ENCODE measurements at places on chromosomes 11 and 22.
A peak's percentile ranks its signal among the peaks of the same experiment; 100 is the strongest.

DNA sequence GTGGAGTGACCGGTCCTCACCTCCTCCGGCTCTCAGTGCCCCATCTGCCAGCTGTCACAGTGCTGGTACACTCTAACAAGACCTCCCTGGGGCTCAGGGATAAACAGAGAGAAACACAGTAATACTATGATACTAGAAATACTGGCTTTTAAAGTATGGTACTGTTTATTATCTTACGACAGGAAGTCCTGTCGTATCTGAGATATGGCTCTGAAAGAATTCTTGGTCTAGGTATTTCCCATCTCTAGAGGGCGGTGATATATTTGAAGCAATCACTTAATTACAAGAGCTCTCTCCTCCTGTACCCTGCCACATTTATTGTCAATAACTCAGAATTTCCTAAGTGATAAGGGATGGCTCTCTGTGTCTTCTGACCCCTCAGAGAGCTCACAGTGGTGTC, 119.1 kb downstream of the RRM1 start:
- no peak for DNase-seq

- DNase-seq = no peak
Measured at GRCh38 chr22:39797528-39798147, 95.9 kb downstream of the ENTHD1 start.

DNA sequence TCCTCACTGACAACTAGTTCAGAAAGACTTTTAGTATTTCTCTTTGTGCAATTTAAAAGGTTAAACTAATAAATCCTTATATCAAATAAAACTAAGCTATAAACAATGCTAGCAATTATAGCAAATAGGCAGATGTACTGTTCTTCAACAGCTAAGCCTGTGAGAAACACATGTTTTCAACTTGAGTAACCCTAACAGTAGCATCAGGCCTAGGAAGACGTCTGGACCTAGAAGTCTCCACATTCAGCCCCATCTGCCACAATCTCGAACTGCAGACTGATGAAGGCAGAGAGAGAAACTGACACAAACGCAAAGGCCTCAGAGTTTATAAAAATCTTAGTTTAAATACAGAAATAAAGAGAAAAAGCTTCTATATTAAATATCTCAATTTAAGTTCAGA, 2.5 kb downstream of the ST13 start:
- no peak for DNase-seq

DNA sequence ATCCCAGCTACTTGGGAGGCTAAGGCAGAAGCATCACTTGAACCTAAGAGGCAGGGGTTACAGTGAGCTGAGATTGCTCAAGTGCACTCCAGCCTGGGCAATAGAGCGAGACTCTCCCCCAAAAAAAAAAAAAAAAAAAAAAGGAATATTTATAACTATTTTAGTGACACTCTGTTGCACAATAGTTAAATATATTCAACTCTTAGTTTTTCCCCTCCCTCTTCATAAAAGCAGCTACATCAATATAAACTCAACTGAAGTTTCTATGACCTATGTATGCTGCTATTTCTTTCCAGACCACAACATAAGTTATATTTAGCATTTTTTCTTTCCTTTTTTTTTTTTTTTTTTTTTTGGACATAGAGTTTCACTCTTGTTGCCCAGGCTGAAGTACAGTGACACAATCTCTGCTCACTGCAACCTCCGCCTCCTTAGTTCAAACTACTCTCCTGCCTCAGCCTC, 19.2 kb downstream of the CELF1 start:
- no peak for DNase-seq

DNA sequence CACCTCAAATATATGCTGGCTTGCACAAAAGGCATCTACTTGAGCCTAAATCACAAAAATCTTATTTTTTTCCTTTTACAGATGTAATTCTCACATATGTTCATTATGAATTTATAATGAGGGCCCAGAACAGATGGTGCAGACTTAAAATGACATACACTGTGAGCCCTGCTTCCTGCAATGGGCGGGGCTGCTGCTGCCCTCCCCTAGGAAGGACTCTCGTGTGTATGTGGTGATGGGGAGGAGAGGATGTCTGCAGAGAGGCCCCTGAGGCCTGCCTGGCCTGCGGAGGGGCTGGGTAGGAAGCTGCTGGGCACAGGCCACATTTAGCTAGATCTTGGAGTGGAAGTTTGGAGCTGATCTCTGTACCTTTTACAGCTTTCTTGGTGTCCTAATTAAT, 233.4 kb upstream of the KIRREL3 start:
- no peak for DNase-seq

DNA sequence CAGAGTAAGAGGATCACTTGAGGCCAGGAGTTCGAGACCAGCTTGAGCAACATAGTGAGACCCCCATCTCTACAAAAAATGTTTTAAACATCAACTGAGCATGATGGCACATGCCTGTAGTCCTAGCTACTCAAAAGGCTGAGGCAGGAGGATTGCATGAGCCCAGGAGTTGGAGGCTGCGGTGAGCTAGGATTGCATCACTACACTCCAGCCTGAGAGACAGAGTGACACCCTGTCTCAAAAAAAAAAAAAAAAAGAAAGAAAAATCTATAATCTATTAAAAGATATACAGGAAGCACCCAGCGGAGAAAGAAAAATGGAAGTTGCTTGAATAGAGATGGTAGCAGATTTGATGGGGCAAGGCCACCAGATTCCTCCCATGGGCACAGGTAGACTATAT, 61.8 kb downstream of the FAM83F start:
- DNase-seq = no peak

GRCh38 chr11:3732671-3733436, 61.7 kb upstream of the CHRNA10 start:
- no peak for DNase-seq

DNA sequence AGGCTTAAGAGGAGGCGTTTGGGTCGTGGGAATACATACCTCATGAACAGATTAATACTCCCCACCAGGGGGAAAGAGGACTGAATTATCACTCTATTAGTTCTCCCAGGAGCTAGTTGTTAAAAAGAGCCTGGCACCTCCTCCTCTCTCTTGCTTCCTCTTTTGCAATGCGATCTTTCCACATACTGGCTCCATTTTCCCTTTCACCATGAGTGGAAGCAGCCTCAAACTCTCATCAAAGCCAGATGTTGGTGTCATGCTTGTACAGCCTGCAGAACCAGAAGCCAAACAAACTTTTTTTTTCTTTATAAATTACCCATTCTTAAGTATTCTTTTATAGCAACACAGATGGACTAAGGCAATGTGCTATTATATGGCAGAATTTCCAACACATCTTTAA, 258.5 kb downstream of the FAM76B start:
- no peak for DNase-seq

GRCh38 chr11:44271286-44271685, 38.7 kb downstream of the ALX4 start:
- no peak for DNase-seq

- DNase-seq = peak; percentile 40
Measured at GRCh38 chr11:17734986-17735817, 621 bp downstream of the KCNC1 start.

- no peak for DNase-seq
Measured at GRCh38 chr11:95232666-95233065, 1.7 kb upstream of the SESN3 start.

- no peak for DNase-seq
Measured at GRCh38 chr11:46677991-46678740, 22.3 kb downstream of the ARHGAP1 start.

- DNase-seq = peak; percentile 30
Measured at GRCh38 chr11:2142762-2143202, 3.6 kb upstream of the IGF2 start.

GRCh38 chr11:65436412-65437032, 13.9 kb downstream of the NEAT1 start:
- DNase-seq = no peak

DNA sequence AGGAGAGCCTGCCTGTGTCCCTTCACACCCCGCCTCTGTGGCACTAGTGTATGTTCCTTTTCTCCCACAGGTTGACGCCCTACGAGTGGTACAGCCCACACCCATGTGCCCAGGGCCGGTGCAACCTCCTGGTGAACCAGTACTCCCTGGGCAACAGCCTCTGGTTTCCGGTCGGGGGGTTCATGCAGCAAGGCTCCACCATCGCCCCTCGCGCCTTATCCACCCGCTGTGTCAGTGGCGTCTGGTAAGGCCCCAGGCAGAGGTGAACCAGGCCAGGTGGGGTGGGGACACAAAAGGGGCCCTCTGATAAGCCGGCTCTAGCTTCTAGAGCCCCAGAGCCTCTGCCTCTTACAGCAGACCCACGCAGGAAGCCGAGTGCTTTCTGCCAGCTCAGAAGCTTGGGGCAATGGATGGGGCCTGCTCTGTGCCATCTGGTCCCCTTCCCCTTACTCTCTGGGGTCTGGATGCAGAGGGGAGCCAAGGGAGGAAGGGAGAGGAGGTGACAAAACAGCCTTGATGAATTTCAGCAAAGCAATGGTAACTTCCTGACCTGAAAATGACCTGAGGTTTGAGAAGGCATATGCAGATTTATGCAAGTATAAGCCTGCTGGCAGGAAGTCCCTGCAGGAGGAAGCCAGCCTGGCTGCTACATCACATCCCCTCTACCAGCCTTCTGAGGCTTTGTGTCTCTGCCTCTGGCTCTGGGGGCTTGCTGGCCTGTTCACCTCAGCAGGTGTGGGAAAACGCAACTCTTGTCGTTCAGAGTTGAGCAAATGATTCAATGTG, 67.0 kb upstream of the TBCEL start:
- no peak for DNase-seq

DNA sequence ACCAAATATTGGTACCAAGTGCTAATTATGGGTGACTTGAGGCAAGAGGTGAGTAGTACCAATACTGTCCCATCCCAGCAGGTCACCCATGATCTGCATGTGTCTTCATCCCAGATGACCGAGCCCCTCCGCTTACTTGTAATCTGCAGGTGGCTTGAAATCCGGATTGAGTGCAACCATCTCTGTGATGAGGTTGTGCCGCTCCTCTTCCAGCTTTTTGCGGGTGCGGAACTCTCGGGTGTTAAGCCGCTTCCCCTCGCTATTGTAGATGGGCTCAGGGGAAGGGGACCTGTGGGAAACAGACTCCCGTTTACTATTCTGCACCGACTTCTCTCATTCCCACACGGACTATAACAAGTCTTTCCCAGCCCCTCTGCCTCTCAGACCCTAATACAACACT, 8.2 kb downstream of the SF1 start:
- no peak for DNase-seq

GRCh38 chr11:117881217-117881616, 4.8 kb upstream of the FXYD6 start:
- no peak for DNase-seq

- DNase-seq = no peak
Measured at GRCh38 chr22:32328306-32329201, 29.1 kb upstream of the RFPL3 start.

- no peak for DNase-seq
Measured at GRCh38 chr22:49481659-49482399, 345.8 kb downstream of the BRD1 start.

- DNase-seq = no peak
Measured at GRCh38 chr11:122404571-122404970, 251.0 kb upstream of the UBASH3B start.

GRCh38 chr11:107564877-107565218, 687 bp downstream of the ALKBH8 start:
- DNase-seq = no peak

DNA sequence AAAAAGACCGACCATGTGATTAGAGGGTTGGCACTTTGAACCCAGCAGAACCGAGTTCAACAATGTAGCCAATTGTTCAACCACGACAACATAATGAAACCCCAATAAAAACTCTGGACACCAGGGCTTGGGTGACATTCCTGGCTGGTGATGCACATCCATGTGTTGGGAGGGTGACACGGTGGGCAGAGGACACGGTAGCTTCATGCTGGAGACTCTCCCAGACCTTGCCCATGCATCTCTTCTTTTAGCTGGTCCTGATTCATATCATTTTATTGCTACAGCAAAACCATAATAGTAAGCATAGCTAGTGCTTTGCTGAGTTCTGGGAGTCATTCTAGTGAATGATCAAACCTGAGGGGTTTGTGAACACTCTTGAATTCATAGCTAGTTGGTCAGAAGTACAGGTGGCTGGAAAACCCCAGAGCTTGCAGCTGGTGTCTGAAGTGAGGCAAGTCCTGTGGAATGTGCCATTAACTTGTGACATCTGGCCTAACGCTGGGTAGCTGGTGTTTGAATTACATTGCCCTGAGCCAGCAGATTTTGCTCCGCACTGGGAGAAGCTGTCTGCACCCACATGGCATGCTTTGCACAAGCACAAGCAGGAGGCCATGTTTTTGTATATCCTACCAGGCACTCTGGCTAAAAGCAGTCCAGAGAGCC, 14.0 kb downstream of the RPUSD4 start:
- DNase-seq = no peak

DNA sequence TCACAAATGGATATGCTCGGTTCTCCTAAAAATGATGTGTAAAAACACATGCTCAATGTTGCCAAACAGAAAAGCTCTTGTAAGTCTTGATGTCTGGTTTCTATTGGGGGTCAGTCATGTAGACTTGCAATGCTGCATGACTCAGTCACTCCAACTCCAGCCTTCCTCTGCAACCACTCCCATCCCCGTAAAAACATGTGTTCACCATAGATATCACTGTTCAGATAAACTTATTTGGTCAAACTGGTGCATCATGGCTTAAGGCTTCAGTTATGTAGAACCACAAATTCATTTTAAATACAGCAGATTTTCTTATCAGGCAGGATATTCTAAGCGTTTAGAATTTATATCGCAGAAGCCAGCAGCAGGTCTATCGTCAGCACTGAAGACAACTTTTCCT, 298.4 kb upstream of the LUZP2 start:
- no peak for DNase-seq
